ENCODE measurements at places on chromosomes 3 and 15.

DNA sequence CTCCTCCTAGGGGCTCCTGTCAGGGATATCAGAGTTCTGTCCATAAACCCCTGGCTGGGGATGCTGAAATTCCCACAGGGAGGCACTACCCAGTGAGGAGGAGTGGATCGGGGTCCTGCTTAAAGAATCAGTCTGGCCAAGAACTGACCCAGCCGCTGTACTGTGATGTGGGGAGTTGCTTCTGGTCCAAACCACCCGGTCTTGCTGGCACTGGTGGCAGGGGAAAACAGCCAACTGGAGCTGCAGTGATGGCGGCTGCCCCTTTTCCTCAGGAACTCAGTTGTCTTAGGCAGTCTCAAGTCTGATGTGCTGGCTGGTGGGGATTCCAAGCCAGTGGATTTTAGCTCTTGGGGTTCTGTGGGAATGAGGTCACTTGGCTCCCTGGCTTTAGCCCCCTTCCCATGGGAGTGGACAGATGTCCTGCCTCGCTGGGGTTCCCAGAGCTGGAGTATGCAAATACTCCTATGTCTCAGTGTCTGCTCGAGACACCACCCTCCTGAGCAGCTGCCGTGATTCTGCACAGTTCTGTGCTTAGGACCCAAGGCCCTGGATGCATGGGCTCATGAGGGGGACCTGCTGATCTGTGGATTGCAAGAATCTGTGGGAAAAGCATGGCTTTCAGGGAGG is 97.1 kb downstream of the SLC25A26 start:
- DNase-seq = no peak

DNA sequence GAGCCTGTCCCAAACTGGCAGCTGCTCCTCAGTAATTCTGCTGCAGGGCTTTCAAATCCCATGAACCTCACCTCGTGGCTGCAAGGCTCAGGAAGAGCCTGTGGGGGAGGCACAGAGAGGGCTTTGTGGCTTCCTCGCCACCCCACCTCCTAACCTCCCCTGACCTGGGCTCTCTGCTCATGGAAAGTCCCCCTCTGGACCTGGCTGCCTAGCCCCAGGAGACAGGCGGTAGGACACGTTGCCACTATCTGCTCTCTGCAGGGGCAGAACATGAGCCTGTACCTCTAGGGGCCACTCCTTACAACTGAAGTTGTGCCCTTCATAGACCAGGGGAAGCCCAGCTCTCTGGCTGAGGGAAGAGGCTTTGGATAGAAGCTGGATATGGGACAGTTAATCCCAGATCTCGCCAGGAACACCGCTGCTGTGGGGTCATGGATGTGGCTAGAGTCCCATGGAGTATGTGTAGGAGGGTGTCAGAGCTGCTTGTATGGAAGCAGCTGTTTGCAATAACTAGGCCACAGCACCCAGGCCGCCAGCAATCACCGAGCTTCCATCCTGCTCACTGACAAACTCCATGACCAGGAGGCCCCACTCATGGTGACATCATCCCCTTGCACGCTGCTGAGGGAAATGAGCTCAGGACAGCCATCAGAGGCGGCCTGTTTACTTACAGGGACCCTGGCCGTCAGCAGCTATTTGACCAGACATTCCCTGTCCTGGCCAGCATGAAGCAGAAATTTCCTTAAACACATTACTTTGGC is 34.0 kb upstream of the CILP start:
- DNase-seq = no peak

DNA sequence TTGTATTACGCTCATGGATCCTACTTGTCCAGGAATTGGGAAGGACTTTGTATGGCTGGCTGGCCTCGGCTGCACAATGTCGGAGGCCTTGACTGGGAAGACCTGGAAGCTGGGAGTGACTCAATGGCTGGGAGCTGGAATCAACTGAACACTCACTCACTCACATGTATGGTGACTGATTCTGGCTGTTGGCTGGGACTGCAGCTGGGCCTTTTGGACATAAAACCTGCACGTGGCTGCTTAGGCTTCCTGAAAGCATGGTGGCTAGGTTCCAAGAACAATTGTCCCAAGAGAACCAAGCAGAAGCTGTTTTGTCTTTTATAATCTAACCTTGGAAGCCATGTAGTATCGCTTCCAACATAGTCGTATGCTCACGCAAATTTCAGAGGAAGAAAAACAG is 38.0 kb upstream of the CMTM8 start:
- DNase-seq = no peak

DNA sequence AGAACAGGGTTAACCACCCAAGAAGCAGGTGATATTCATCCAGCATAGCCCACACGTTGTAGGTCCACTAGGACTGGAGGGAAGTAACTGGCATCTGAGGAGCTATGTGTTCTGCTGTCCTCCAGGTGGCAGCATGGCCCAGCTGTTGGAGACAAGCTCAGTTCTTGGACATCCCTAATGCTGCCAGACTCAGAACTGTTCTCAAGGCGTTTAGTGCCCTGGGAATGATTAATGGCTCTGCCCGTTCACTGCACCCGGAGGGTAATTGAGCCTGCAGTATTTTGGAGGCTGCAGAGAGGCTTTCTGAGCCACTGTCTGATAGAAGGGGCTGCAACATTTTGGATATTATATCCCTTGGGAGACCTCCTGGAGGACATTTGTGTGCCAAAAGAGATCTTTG is 521.3 kb upstream of the SEMA6D start:
- DNase-seq = peak; percentile 9

DNA sequence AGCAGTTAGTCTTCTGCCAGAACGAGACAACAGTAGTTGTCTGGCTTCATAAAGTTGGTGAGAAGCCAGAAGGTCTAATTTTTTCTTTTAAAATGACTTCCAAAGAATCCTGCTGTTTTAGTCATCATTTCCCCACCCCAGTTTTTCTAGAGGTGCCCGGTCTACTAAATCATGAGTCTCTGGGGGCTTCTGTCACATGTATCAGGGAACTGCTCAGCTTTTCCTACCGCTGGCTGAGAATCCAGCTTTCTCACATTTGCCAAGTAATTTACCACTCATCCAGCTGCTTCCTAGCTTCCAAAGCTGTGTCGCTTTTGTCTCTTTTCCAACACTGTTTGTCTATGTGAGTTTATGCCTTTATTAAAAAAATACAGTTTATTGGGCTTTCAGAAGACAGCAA is 183.3 kb downstream of the NSUN3 start:
- no peak for DNase-seq

- no peak for DNase-seq
These were observed 223.4 kb upstream of the CGNL1 start for GRCh38 chr15:57152666-57153539.

DNA sequence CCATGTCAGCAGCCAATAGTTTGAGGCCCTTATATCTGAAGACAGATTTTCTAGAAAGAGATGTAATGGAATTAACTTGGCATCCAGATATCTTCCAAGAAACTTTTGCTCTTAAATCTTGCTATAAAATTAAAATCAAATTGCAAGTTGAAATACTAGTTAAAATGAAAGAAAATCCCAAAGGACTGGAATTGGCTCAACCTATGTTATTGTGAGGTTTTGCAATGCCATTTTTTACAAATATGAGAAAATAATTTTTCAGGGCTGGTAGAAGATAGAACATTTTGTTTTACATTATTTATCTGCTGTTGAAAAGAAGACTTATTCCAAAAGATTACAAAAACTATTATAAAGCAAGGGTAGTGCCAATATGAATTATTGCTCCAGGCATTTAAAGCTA is 92.2 kb upstream of the AGTR1 start:
- DNase-seq = no peak

DNA sequence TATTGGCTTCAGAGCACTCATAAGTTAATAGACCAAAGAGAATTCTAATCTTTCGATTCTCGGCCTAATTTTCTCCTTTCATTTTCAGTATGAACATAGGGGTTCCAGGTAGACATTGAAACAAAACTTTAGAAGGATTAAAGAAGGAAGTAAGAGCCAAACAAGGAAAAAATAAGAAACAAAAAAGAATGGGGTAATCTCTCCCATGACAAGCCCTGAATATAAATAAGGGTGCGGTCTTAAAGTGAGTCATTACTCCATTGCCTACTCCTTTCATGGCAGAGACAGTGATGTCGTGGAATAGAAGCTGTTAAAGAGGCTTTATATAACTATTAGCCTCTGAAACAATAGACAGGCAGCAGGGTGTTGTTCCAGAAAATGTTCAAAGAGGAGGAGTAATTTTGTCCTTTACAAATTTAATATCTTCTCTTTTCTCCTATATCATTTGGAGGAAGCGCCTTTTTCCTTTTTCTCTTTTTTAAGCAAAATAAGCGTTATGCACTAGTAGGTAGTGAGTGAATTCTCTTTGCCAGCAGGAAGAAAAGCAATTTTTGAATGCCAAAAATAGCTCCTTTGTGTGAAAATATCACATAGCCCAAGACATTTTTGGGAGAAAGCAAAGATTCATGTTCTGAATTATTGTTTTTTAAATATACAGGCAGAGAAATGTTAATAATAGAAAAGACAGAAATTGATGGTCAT is 607.9 kb upstream of the KCNMB2 start:
- DNase-seq = no peak

- DNase-seq = peak; percentile 12
These were observed 824 bp upstream of the CILP start for GRCh38 chr15:65212097-65212496.

DNA sequence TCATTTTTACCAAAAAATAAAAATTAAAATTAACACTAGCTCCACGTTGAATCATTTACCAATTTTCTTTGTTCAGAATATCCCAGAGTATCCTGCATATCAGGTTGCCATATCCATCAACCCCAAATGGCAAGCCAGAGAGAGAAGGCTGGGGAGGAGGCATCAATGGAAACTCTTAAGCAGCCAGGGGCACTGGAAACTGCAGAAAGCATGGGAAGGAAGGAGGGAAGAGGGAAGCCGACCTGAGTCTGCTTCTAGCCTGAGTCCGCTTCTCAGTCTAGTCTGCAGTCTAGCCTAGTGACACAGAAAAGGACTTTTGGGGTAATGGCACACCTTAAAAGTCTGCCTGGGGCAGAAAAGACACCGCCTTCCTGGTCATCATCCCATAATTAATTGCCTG is 1.6 kb upstream of the MTHFS start:
- no peak for DNase-seq

- DNase-seq = no peak
These were observed 2.0 kb downstream of the ANKRD28 start for GRCh38 chr3:15795651-15796308.

- no peak for DNase-seq
These were observed 93.6 kb upstream of the CGNL1 start for GRCh38 chr15:57282686-57283085.

- no peak for DNase-seq
These were observed 84.5 kb upstream of the TMEM108 start for GRCh38 chr3:132953683-132954082.

DNA sequence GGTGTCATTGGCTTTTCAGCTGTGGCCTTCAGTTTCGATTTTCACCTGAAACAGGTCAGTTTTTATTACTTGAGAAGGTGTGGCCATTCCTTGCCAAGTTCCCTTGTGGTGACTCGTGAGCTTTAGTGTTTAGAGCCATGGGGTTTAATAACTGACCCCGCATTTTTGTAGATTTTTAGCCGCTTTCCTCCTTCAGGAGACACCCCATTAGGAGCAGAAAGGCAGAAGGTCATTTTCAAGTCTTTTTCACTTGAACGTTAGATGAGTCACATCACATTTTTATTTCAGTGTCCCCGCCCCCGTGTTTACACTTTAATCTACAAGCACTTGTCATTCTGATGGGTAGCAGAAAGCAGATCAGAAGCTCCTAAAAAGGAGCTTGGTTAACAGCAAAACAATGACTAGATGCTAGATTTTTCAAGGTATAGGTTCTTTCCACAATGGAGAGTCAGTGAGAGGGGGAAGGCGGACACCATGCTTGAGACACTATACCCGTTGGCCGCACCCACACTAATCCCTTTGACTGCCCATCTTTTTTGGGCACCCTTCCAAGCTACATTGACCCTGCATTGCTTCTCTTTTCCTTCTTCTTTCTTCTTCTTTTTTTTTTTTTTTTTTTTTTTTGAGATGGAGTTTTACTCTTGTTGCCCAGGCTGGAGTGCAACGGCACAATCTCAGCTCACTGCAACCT is 132.7 kb downstream of the GHSR start:
- no peak for DNase-seq

DNA sequence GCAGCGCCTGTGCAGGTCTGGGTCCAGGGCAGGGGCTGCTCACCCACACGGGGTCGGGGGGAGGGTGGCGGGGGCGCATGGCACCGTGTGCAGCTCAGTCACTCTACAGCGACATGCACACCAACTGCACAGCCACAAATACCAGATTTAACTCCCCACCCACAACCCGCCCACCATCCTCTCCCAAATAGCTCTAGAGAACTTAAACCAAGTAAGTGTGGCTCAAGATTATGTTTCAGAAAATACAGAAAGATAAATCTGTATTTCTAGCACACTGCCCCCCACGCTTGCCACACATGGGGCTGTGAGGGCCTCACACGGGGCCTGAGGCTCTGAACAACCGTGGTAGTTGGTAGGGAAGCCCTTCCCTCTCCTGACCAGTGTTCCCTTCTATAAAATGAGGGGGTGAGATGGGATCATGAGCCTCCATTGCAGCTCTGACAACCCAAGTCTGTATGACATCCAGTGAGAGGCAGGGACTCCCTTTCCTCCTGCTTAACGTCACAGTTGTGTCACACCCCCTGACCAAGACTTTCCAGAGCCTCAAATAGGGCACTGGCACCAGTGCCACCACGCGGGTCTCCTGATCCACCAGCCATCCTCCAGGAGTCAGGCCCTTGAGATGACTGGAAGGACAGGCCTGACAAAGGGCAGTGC is 23.1 kb downstream of the POC1A start:
- no peak for DNase-seq

DNA sequence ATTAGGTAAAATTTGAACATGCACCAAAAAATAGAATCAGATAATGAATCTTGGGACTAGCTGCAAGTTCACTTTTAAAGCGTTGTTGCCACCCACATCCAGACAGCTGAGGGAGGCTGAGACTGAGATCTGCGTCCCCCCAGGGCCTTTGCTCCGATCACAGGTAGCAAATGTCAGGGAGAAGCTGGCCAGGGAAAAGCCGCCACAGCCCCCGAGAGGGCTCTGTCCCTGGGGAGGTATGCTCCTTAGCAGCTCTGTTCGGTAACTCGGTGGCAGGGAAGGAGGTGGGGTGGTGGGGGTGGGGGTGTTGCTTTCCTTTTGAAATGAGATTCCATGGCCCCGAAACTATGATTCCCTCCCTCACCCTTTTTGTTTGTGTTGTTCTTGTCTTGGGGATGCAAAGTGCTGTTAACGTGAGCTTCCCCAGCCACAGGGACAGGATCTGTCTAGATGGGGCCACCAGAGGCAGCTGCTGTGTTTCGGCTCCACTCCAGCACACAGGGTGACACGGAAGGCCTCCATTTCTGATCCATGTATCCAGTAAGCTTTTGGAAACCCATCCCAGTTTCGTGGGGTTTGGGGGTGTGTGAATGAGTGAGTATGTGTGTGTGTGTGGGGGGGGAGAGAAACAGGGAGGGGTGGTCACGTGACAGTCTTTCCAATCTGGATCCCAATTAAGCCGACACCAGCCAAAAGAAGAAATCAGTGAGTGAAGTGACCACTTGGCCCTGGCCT is 1.1 kb upstream of the MINAR1 start:
- DNase-seq = no peak

DNA sequence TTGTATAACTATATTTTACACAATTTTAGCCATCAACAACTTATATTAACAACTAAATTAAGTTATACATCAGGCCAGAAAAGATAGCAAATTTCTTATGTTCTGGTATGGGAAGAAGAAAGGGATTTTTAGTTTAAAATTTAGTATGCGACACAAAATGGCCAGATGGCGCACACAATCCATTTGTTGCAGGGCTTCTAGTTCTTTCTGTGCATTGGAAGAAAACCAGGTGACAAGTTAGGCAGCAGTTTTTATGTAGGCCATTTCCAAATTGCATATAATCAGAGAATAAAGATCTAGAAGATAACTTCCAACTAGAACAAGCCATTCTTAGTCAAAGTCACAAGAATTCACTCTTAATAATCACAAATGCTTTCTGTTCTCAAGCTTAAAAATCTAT is 230.1 kb upstream of the ZNF717 start:
- DNase-seq = no peak

GRCh38 chr3:136778865-136779264 is 26.7 kb upstream of the STAG1 start:
- DNase-seq = no peak

Measured in activated CD4-positive, alpha-beta T cell treated with anti-CD3 and anti-CD28 coated beads for 1 hour (primary cell).